ENCODE measurements at places on chromosomes 4 and X.

DNA sequence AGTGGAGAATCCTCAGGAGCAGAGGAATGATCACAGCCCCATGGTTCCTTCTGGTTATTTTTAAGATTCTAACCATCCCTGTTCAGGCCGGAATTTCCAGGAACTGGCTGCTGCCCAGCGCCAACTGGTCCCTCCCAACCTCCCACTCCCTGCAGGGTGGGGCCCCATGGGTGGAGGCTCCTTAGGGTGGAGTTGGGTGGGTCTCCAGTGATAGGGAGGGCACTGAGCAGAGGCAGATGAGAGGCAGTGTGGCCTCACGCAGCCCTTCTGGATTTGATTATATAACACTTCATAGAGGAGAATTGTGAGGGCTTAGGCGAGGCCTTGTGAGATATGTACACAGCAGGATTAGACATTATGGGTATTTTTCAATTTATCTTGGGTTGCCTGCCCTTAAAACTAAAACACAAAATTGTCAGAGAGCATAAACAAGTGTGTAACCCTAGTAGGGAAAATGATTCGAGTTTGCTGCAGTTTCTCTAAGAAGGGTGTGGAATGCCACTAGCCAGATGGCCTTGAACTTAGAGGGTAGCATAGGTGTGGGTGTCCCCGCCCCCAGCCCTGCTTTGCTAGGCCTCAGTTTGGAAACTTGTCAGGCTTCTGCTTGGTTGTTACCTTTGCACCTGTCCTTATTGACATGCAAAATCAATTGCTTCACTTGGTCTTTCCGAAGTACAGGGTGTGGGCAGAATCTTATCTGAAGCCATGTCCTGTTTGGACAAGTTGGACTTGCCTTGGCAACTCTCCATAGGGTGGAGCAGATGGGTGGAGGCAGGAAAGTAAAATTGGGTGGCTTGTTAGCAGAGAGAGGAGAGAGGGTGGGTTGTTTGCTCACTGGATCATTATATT lies 9.4 kb downstream of the KLF3 start:
- peak; percentile 93 for DNase-seq

DNA sequence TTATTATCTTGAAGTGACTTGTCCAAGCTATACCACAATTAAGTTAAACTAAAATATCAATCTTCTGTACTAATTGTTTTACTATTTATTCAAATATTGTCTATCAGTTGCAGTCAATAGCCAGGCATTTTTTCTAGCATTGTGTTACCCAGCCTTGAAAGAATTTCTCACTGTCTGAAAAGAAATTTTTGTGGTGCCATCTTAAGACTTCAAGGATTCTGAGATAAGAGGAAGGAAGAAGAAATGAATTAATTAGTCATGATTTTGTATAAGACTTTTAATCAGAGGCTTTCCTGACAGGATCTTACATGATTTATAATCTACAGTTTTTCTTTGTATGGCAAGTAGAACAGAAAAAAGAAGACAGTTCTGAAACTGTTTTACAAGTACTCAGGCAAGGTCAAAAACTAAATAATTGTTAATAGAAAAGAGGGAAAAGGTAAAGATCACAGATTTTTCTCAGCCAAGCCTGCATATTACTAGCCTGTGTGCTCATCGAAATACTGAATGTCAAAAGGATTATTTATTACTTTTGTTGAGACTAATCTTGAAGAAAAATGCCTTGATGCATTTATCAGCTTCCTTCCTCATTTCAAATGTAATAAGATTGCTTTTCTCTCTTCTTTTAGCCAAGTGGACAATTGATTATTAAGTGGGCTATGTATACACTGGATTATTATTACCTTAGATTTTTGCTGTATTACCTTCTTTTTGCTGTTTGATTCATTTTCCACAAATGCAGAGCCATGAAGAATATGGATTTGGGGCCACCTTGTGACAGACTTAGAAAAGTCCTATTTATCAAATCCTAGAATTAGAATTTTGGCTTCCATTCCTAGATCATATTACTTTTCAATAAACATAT lies 53.8 kb downstream of the CXCL1 start:
- no peak for DNase-seq

GRCh38 chr4:99330648-99331047 lies 9.4 kb upstream of the ADH1B start:
- DNase-seq, result no peak

DNA sequence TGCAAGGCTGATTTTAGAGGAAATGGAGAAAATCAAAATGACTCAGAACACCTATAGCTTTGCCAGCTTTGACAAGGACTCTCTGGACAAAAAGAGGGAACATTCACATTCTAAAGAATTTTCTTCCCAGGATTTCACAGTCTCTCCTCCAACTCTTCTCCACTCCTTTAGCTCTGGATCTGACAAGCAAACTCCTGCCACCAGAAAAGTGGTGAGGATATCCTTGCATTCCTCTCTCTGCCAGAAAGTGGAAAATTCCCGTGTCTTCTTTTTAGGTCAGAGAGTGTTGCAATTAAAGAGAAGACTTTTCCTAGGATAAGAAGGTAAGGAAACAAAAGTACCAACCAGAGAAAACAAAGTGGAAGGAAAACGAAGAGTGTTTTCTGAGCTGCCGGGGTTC lies 16.1 kb upstream of the PDGFRA start:
- DNase-seq, result no peak

GRCh38 chrX:148878371-148878770 lies 378.0 kb downstream of the AFF2 start:
- no peak for DNase-seq

DNA sequence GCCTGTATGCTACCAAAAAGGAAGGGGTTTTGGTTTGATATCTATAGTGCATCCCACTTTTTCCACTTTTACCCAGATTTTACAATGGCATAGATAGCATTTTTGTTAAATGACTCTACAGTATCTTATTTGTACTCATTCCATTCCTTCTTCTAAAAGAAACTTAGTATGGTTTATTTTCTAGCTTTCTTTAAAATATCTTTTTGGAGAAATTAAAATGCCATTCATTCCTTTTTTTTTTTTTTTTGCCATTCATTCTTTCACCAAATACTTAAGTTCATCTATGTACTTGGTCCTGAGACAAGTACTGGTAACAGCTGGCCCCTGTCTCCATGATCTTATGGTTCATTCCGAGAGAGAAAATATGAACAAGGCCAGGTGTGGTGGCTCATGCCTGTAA lies 49.1 kb downstream of the MID1 start:
- no peak for DNase-seq

- DNase-seq, result no peak
These were observed 3.9 kb downstream of the HCFC1 start for GRCh38 chrX:153967536-153968224.

DNA sequence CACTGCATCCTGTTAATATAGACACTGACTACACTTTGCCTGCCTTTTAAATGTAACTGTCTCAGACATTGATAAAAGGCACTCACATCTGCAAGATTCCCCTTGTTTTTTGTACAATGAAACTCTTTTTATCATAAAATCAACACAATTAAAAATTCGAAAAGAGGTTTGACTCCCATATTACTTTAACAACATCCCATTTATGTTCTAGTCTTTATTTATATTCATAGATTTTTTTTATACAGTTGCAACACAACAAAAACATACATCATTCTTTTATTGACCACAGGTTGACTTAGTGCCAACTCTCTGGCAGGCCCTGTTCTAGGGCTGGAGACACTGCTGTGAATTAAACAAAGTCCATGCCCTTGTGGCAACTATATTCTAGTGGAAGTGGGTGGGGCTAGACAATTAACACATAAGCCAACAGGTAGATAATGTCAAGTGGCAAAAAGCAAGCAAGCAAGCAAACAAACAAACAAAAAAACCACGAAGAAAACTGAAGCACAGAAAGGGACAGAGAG lies 36.8 kb downstream of the ANK2 start:
- DNase-seq, result no peak

- DNase-seq, result peak; percentile 16
These were observed 9.2 kb downstream of the NDUFA1 start for GRCh38 chrX:119880552-119881437.

DNA sequence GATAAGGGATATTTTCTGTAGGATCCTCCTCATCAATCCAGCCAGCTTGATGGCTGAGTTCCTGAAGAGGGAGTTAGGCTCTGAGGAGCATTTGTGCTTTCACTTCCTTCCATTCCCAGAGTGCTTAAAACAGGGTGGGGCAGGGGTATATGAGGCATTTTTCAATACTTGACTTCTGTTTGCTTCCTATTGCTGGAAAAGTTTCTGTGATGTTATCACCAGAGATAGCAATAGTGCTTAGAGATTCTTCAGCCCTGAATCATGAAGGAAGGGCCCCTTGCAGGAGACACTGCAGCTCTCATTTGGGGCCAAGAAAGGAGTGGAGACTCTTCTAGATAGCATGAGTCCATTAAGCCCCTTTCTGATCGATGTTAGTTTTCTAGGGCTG lies 166.7 kb upstream of the RPS6KA3 start:
- DNase-seq, result no peak

DNA sequence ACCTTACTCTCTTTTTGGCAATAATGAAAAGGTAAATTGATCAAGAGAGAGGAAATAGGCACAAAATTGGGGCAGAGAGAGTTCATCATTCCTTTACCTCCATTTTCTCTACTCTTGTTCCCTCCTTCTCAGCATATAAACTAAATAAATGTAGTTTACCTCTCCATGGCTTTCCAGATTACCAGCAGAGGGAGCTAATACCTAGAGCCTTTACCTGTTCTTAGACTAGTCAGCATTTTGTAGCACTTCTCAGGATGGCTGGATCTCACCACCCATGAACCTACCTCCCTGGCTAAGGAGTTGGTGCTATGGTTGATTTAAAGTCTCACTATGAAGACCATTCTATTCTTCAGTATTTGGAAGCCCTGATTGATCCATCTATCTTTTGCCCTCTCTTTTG lies 15.7 kb downstream of the OFD1 start:
- DNase-seq, result no peak

- no peak for DNase-seq
These were observed 351.4 kb upstream of the GATB start for GRCh38 chr4:152112190-152112589.

GRCh38 chr4:25308761-25309160 lies 3.8 kb upstream of the ZCCHC4 start:
- DNase-seq, result no peak

DNA sequence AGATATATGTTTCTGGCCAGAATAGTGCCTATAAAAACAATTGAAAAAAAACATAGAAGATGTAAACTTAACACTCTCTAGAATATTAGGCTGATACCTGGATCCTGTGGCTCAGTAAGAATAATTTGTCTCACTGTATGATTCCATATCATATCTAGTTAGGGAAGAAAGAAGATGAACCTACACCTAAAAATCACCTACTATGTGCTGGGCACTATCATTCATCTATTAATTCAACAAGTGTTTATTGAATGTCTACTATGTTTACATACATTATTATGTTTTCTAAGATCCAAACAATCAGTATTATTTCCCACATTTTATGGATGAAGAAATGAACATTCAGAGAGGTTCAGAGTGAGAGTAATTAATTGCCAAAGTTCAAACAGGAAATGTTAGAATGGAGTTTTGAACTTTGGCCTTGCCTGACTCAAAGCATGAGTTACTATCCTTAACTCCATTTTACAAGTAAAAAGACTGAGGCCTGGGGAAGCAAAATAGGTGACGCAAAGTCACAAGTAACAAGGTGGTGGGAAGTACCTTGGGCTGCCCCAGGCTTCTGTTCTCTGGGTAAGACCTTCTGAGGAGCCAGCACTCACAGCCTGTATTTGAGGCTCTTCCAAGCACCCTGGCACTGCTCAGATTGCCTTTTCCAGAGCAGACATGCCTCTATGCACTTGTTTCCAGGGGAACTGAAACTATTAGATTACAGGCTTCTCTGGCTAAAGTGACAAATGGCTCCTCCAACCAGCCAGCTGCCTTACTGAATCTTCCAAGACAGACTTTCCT lies 111.1 kb upstream of the ACSL4 start:
- DNase-seq, result no peak

DNA sequence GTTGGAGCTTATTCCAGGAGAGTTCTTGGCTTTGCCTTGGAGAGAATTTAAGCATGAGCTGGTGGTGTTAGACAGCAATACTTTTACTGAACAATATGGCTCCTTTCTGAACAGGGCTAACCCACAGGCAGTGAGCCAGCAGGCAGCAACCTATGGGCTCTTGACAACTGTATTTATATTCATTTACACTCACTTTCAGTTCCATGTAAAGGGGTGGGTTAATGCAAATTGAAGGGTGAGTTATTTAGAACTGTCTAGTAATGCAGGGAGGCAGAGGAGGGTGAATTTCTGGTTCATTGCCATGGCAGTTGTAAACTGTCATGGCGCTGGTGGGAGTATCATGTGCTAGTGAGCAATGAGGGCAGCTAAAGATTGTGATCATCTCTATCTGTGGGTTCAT lies 15.7 kb downstream of the FOXR2 start:
- no peak for DNase-seq

DNA sequence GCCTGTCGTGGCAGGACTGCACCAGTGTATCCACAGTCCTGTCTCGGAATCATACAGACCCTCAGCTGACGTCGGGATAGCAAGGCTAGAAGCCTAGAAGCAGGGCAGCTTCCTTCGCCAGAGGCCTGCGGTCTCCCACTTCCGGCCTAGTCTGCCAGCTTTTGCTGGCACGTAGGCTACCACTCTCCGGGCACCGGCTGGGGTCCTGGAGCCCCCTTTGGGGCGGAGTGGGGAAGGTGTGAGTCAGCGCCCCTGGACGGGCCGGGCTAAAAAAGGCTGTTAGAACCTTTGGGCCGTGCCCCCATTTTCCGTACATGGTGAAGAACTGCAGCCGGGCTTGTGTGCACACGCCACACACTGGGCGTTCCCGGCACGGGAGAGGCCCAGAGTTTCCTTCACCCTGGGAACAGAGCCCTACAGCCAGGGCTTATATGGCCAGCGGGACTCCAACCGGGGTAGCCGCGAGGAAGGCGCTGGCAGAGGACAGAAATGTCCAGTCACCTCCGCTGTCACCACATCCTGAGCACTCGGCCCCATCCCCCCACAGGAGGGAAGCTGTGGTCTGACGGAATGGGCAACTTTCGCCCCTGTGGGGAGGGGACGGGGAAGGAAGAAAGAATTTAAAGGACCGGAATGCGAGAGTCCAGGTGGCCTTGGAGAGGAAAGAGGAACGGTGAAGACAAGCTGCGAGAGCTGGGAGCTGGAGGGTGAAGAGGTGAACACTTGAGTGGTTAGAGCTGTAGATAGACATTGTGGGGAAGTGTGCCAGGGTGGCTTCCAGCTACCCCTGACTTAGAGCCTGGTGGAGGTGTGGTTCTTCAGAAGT lies 4.6 kb downstream of the MAGIX start:
- peak; percentile 74 for DNase-seq

- no peak for DNase-seq
These were observed 396.9 kb upstream of the NDST3 start for GRCh38 chr4:117637347-117637746.

GRCh38 chrX:120372667-120373370 lies 10.9 kb downstream of the ATP1B4 start:
- DNase-seq, result no peak

- no peak for DNase-seq
These were observed 121.6 kb upstream of the PUDP start for GRCh38 chrX:7269589-7269988.

All from transverse colon (tissue), 4 donors.